ENCODE measurements at places on chromosomes 16 and 17.

GRCh38 chr16:89093602-89094251 is at the start of gene ACSF3:
Gene ACSF3 (plus strand): TSS chr16:89093852. CDS start chr16:89100682, 6,830 bp downstream.
- peak; percentile 14 for DNase-seq

GRCh38 chr16:16857012-16857411 is 478.1 kb downstream of the NPIPA7 start:
- DNase-seq = no peak

DNA sequence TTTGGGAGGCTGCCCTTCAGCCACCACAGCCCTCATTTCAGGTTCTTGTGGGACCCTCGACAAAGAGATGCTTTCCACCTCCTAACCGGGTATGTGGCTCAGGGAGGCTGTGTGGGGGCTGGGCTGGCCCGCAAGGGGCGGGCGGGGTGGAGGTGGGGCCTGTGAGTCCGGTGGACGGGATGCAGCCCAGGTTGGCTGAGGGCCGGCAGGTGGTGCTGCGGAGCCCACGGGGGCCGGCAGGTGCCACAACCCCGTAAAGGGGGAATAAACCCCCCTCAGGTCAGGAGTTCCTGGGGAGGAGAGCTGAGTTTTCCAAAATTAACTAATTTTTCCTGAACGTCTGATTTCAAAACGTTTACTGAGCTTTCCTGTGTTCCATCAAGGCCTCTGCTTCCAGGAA is 4.9 kb upstream of the CIAO3 start:
- no peak for DNase-seq

DNA sequence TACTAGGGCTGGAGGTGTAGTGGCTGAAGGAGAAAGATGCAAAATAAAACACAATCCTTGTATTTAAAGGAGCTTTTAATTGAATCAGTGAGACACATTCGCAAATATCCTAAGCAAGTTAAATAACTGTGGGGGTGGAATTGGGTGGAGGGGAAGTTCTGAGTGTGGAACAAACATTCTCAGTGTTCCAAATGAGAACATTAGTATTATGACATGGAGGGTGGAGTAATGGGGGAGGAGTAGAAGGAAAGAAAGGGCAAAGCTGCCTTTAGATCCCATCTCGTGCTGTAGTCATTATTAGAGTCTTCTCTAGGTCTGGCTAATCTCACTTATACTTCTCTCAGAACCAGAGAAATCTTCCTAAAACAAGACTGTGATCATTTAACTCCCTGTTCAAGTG is 169.7 kb downstream of the ANKFN1 start:
- DNase-seq = no peak

DNA sequence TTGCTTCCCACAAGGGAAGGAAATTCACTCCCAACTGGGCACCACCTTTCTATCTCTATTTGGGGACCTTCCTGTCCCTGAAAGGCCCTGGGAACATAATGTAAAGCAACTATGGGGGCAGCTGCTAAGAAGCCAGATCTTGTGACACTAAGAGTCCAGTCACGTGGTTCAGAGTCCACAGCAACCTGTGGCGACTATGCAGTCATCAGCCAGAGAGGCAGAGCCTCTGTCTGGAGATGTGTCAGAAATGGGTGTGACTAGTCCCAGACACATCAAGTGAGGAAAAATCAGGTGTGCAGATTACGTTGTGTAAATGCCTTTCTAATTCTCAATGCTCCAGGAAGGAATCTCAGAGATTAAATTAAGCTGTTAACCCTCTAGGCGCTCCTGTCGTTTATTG is 26.6 kb upstream of the SKAP1 start:
- no peak for DNase-seq

DNA sequence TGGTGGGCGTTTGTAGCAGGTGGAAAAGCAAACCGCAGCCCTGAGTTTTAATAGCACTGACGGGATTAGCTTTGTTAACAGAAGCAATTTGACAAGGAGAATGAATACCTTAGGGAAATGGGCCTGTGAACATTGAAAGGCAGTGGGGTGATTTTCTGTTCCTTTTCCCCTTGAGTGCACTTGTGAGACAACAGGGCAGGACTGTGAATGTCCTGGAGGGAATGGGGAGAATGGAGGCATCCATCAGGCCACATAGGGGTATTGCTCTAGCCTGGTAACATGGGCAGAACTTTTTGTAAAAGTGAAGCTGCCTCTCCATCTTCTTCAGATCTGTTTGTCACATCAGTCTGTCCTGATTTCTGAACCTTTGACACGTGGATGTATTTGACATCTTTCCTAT is 26.2 kb downstream of the USP43 start:
- no peak for DNase-seq

DNA sequence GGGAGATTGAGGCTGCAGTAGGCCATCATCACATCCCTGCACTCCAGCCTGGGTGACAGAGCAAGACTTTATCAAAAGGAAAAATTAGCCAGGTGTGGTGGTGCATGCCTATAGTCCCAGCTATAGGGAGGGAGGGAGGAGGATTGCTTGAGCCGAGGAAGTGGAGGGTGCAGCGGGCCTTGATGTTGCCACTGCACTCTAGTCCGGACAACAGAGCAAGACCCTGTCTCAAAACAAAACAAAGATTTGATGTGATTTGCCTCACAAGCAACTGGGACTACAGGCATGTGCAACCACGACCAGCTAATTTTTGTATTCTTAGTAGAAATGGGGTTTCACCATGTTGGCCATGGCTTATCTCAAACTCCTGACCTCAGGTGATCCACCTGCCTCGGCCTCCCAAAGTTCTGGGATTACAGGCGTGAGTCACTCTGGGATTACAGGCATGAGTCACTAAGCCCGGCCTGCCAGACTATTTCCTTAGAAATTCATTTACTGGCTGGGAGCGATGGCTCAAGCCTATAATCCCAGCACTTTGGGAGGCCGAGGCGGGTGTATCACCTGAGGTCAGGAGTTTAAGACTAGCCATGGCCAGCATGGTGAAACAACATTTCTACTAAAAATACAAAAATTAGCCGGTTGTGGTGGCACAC is 11.5 kb downstream of the UBE2G1 start:
- DNase-seq = no peak

- DNase-seq = no peak
Observed at GRCh38 chr16:23987443-23987842, 151.7 kb downstream of the PRKCB start.

- DNase-seq = no peak
Observed at GRCh38 chr16:71489122-71489521, at the start of gene ZNF19. Gene ZNF19 (minus strand): TSS chr16:71489324. CDS start chr16:71482114, 7,210 bp downstream.

- DNase-seq = no peak
Observed at GRCh38 chr17:17480593-17481148, 3.9 kb downstream of the MED9 start.

- no peak for DNase-seq
Observed at GRCh38 chr16:27179500-27180072, 23.7 kb upstream of the KDM8 start.

- no peak for DNase-seq
Observed at GRCh38 chr16:72905581-72905980, 142.3 kb downstream of the ZFHX3 start.

DNA sequence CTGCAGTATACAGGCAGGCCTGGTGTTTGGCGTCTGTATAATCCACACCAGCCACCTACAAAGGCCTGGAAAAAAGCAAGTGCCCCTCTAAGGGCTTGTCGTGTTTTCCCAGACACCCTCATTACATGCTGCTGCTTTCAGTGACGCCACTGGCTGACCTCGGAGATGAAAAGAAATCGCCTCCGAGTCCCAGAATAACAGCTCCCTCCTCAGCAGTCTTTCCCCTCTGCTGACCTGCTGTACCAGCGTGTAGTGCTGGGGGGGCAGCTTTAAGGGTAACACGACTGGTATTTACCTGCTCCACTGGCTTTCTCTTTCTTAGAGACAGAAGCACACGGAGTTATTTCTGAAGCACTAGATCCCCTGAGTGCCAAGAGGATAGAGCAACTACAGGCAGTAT is 296.8 kb downstream of the GRIN2A start:
- DNase-seq = peak; percentile 3

GRCh38 chr17:78294776-78295175 is 63.3 kb downstream of the TMEM235 start:
- DNase-seq = no peak

GRCh38 chr17:45110676-45111611 is 21.4 kb downstream of the PLCD3 start:
- DNase-seq = peak; percentile 73

- DNase-seq = no peak
Observed at GRCh38 chr17:48530208-48530886, 464 bp downstream of the HOXB1 start.

GRCh38 chr16:59144841-59145240 is 410.7 kb upstream of the GOT2 start:
- no peak for DNase-seq

GRCh38 chr16:67926181-67926750 is 5.4 kb downstream of the CTRL start:
- no peak for DNase-seq

GRCh38 chr17:29251184-29251583 is 4.5 kb downstream of the CRYBA1 start:
- no peak for DNase-seq

GRCh38 chr16:24841291-24841690 is 4.5 kb upstream of the SLC5A11 start:
- no peak for DNase-seq

GRCh38 chr17:2064980-2065785 is 10.3 kb downstream of the HIC1 start:
- no peak for DNase-seq

DNA sequence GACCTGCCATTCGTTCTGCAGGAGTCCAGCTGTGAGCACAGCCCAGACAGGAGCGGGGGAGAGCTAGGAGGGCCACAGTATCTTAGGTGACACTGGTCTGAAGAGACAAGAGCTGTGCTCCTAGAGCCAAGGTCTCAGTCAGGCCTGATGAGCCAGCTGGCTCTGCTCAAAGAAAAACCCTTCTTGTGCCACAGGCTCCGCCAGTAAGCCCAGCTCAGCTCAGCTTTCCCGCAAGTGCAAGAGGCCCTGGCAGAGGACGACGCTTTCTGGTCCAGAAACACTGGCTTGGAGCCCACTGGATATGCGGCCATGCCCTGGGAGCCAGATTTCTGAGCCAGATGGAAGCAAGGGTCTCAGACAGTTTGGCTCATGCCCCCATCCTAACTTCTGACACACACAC is 23.9 kb downstream of the PEMT start:
- peak; percentile 83 for DNase-seq

- no peak for DNase-seq
Observed at GRCh38 chr17:731644-732066, 741 bp upstream of the TLCD3A start.

DNA sequence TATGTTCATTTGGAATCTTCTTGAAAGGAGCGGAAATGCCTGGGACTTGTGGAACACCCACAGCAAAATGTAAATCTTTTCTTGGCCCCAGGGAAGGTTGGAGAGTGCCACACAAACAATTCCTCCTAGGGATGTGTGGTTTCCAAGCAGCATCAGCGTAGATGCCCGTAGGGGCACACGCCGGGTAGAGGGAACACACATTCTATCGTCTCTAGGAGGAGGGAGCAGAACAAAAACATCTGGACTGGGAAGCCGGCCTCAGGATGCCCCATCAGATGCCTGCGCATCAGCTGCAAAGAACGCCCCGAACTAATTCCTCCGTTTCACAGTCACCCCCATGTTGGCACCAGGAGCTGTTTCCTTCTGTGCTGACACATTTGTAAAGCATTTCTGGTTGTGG is 357.9 kb upstream of the ZFHX3 start:
- DNase-seq = no peak

DNA sequence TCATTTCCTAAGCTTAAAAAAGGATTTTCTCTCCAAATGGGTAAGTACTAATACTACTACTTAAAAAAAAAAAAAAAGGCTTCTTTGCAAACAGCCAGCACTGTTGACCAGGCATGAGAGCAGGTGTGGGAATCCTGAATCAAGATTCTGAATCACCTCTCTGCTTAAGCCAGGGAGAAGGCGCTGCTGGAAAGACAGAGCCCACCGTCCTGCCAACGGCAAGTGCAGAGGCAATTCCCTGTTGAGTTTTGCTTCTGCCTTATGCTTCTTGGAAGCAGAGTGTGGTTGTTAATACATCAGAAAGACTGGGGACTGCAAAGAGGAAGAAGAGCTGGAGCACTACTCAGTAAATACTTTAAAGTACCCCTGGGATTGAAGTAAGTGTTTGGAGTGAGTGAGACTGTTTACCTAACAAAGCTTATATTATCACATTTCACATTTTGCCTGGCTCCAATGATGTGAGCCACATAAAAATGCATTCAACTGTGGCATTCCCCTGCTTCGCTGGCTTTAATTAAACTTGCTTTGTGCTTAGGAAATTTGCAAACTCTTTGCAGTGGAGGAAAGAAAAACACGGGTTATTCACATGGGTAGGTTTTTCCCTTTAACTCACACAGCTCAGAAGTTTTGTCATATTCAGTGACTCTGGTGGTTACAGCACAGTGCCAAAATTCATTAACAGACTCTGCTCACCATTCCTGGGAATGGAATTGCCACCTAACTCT is 86.0 kb upstream of the KIF2B start:
- no peak for DNase-seq

GRCh38 chr16:11106726-11107125 is 149.3 kb downstream of the SOCS1 start:
- DNase-seq = no peak

GRCh38 chr17:80732268-80732667 is 187.6 kb downstream of the RPTOR start:
- DNase-seq = no peak

DNA sequence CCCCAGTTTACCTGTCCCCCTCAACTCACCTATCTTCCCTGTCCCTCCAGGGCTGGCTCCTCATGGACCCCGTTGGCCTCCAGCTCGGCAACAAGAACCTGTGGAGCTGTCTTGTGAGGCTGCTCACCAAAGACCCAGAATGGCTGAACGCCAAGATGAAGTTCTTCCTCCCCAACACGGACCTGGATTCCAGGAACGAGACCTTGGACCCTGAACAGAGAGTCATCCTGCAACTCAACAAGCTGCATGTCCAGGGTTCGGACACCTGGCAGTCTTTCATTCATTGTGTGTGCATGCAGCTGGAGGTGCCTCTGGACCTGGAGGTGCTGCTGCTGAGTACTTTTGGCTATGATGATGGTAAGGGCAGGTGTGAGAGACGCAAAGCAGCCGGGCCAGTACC is 31.3 kb downstream of the NLRC5 start:
- DNase-seq = no peak

GRCh38 chr16:84009282-84009681 is 33.3 kb downstream of the SLC38A8 start:
- DNase-seq = no peak

GRCh38 chr17:36089339-36089865 is 541 bp downstream of the CCL3 start:
- DNase-seq = no peak

GRCh38 chr17:65509032-65509431 is 52.4 kb downstream of the AXIN2 start:
- DNase-seq = no peak

DNA sequence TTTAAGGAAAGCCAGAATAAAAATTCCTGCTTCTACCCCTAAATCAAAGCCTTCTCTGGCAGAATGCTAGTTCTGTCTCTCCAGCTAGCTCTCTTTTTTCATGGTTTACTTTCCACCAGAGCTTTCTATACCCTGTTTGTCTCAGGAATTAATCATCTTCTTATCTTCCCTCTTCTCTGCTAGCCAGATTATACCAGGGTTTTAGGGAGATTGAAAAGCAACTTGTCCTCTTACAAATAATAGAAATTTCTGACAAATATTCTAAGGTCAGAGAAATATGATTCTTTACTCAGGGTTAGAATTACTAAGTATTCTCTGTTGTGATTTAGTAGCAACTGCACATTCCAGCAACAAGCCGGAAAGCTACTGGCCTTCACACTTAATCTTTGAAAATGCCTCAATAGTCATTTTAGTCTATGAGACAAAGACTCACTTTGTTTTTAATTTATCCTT is 166.4 kb downstream of the TANC2 start:
- DNase-seq = no peak

Data from C1 segment of cervical spinal cord (tissue), 14 donors.